ENCODE measurements at places on chromosomes 7 and 10.

DNA sequence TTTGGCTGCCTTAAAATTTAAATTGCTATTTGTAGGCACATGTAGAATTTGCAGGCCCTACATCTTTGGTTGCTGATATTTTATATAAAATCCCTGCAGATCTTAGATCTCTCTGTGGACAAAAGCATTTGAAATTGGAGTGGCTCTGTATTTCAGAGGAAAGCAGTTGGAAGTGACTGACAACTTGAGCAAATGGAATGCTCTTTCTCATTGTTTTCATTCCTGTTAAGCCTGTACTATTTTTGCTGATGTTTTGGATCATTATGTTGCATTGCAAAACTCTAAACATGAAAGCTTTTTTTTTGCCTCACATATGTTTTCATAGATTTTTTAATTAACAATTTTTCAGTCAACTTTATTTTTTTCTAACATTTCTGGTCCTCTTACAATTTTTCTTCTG is 251.2 kb upstream of the MDFIC start:
- no peak for DNase-seq

- DNase-seq = no peak
Observed at GRCh38 chr7:134707663-134708378, 61.2 kb downstream of the BPGM start.

- no peak for DNase-seq
Observed at GRCh38 chr7:39971924-39972323, 21.9 kb downstream of the CDK13 start.

- DNase-seq = no peak
Observed at GRCh38 chr10:43962346-43963191, 313.9 kb upstream of the ZNF32 start.

- no peak for DNase-seq
Observed at GRCh38 chr7:70071766-70072165, 473.5 kb downstream of the AUTS2 start.

GRCh38 chr10:113071446-113071845 is 121.4 kb downstream of the TCF7L2 start:
- DNase-seq = no peak

DNA sequence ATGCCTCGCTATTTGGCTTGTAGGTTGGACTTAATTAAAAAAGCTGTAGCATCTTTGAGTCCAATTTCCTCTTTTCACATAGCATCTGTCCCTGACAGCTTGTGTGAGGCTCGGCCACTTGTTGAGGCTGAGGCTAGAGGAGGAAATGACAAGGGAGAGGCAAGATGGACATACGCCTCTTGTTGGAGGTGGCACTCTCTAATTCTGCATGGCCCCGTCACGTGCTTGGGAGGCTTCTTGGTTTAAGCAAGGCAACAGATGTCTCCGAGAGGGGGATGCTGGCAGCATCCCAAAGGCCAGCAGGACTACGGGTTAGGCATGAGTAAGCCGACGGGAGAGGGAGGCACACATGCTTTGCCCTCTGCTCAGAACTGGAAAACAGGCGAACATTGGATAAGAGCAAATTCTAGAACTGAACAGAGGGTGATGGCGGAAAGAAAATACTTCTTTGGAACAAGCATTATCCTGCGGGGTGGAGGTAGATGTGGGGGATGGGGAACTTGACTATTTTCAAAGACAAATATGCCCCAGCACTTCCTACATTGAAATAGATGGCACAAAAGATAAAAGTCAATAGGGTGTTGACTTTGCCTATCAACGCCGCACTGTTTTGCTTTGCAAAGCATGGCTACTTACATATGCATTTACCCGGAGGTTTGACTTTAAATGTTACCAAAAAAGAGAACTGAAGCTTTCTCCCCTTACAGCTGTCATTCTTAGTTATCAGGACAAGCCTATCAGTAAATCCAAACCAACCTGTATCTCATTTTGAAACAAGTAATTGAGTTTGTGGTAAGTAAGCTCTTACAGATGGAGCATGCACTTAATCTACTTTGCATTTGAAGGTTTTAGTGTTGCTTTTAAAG is 94.8 kb downstream of the CHN2 start:
- DNase-seq = no peak

- DNase-seq = no peak
Observed at GRCh38 chr7:75998038-75998437, 3.6 kb upstream of the TMEM120A start.
